CD4-positive, alpha-beta T cell treated with Interleukin-6 at 100 ng/mL for 8 hours (primary cell): ENCODE measurements at places on chromosomes 3 and 15.

DNA sequence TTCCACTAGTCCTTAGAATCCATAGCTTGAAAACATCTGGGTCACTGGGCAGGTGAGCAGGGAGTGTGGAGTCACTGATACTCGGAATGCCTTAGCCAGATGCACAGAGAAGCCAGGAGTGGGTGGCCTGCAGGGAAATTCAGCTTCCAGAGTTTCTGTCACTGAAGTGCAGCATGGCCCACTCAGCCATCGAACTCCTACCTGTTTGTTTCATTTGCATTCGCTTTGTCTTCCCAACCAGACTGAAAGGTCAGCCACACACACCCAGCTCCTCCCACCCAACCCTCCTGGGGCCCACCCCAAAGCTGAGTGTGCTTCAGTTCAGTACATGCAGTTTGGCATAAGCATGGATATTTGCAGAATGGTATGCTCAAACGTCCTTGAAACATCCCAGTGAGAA is 124.5 kb upstream of the ATP10A start:
- DNase-seq, result no peak

GRCh38 chr3:15089201-15089600 is 9.7 kb downstream of the RBSN start:
- no peak for DNase-seq

DNA sequence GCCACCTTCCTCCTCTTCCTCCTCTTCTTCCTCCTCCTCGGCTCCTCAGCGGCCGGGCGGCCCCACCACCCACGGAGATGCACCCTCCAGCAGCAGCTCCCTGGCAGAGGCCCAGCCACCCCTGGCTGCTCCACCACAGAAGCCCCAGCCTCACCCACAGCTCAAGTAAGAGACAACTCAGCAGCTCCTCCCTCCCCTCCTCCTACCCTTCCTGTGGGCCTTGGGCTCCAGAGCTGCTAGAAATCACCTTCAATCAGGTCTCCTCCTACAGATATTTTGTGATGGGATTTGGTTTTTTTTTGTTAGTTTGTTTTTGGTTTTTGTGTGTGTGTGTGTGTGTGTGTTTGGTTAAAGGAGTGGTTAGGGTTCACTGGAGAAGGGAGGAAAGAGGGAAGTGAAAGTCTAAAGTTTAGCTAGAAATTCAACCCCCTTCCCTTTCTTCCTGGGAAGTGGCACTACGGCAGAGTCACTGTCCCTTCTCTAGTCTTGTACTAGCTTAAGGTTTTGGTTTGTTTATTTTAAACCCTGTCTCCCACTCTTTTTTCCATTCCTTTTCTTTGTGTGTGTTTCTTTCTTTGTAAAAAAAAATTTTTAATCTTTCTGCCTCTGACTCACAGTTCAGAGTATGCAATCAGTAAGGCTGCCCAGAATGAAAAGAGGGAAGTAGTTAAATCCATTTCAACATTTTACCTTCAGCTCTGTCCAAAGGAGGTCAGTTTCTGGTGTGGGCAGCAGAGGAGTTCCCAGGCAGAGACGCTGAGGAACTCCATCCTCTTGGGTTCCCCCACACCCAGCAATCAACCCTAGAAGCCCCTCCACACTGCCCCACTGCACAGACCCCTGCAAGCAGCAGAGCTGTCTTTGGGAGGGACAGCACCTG is 29.0 kb upstream of the TIMP4 start:
- DNase-seq, result no peak

DNA sequence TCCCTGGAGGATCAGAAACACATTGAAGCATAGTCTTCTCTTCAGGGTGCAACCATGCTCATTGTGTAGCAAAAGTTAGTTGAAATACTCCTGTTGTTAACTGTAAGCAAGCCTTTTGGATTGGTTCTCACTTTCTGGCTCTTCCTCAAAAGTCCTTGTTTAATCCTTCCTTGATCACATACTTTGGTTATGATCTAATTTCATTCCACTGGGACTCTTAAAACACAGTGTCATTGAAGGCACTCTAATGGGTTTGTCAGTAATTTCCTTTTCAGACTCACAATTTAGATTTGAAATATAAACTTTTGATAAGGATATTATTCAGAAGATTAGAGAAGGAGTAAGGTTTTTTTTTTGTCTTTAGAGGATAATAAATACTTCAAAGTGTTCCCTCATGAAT is 451.7 kb upstream of the SGO1 start:
- DNase-seq, result no peak

DNA sequence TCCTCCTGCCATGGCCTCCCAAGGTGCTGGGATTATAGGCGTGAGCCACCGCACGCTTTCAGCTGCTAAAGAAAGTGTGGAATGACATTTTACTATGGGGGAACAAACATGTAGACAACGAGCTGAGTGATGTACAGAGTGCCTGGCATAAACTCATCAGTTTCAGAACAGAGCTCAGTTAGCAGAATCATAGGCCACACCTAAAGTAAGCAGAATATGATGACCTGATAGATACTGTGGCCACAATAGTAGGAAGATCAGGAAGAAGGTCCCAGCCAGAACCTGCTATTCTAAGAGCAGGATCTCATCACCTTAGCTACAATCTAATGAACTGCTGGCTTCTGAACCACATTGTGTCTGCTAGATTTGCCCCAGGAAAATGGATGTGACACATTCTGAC is 158.3 kb downstream of the TPRG1 start:
- DNase-seq, result no peak

DNA sequence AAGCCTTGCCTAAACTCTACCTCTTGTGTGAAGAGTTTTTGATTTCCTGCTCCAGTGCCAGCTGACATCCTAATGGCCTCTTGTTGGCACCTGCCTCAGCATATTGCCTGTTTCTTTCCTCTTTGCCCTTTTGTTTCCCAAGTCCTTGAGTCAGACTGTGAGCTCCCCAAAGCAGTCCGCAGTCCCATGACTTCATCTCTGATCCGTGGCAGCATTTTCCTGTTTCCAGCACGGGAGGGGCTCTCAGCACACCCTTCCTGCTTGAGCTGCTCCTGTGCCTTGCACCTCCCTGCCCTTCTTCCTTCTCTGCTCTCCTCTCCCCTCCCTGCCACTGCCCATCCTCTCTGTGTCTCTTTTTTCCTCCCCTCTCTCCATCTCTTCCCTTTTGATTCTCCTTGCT is 179.6 kb downstream of the EPHB1 start:
- no peak for DNase-seq
